GM18507 (cell line): ENCODE measurements at places on chromosomes 3 and 15.

GRCh38 chr3:44128057-44128775 lies 113.5 kb upstream of the TOPAZ1 start:
- DNase-seq = no peak

DNA sequence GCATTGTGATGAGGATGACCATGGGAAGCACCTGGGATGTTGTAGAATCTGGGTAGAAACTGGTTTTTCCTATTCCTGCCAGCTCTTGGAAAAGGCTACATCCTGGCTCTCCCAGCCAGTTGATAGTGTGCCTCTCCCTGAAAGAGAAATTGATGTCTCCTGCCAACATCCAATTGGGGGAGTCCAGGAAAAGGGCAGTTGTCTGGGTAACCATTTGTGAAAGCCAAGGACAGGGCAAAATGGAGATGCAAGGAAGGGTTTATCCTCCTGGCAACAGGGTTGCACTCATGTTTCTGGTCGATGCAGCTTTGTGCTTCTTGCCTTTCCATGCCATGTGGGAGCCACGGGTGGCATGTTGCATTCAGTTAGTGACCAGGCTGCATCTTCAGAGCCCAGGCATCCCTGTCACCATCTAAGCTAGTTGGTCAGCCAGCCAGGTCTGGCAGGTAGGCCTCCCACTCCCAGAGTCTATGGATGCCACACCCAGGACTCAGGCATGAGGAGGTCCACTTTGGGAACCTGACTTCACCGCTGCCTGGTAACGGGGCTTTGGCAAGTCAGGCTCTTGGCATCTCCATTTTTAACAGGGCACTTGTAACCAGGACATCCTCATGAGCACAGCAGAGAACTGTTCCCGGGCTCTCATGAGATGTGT lies 153.5 kb downstream of the DNAJB8 start:
- no peak for DNase-seq

- no peak for DNase-seq
These were observed 57.1 kb upstream of the POLG start for GRCh38 chr15:89391685-89392257.

GRCh38 chr3:161462138-161462537 lies 34.5 kb upstream of the OTOL1 start:
- no peak for DNase-seq

GRCh38 chr3:71201939-71202338 lies 381.6 kb downstream of the FOXP1 start:
- DNase-seq = no peak

- DNase-seq = no peak
These were observed 280.6 kb upstream of the ZNF717 start for GRCh38 chr3:76065964-76066363.

DNA sequence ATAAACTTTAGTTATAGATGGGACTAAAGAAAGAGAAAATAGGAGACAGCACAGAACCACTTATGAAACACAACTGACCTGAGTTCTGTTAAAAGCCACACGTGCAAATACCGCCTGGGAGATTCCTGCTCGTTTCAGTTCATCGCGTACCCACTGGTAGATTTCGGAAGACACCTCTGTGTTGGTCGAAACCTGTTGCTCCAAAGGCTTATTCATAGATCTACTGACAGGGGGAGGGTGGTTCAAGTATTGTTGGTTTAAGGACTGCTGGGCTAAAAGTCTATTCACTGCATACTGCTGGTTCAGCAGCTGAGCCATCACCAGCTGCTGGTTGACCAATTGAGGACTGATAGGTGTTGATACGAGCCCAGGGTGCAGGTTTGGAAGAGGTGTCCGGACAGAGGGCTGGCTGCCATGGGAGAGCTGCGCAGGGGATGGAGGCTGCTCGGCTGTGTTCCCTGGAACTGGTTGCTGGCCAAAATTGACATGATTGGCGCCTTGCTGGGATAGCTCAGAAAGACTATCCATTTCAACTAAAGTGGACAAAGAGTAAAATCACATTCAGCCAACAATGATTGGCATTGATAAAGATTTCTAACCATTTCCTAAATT lies 30.6 kb downstream of the SATB1 start:
- no peak for DNase-seq

DNA sequence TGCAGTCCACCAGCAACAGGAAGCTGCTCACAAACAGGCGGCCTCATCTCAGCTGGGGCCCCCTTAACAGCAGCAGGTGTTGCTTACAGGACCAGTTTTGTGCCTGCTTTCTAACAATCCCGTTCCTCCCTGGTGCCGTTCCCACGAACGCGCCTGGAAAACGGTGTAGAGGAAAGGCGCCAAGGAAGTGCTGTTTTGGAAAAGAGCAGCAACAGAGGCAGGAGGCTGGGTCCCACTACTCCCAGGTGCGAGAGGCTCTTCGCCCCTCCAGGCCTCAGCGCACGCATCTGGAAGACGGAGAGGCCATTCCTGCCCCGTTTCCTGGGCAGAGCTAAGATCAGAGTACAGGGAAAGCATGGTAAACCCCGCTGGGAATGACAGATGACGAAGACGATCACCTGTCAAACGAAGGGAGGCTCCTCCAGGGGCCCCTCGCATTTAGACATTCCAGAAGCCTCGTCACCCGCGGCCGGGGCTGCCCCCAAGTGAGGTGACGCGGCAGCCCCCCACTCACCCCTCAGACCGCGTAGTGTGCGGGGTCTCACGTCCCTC lies 603 bp downstream of the SCAPER start:
- DNase-seq = no peak

DNA sequence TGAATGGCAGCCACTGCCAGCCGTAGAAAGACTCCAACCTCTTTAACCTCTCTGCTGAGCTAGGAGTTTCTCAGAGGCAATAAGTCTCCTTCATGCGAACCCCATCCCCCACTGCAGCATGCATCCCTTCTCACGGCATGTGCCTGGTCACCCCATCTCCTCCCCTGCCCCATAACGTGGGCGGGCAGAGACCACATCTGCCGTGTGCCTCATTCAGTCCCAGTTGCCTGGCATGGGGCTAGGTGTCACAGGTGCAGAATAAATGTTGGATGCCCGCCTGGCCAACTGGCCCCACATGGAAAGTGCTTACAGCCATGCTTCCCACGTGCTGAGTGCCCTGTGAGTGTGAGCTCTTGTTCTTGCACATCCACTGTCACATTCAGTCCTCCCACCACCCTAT lies 43.5 kb upstream of the NTRK3 start:
- no peak for DNase-seq

GRCh38 chr3:194102436-194102835 lies 33.5 kb upstream of the HES1 start:
- DNase-seq = no peak

GRCh38 chr15:66825731-66826130 lies 123.7 kb downstream of the SMAD6 start:
- no peak for DNase-seq

DNA sequence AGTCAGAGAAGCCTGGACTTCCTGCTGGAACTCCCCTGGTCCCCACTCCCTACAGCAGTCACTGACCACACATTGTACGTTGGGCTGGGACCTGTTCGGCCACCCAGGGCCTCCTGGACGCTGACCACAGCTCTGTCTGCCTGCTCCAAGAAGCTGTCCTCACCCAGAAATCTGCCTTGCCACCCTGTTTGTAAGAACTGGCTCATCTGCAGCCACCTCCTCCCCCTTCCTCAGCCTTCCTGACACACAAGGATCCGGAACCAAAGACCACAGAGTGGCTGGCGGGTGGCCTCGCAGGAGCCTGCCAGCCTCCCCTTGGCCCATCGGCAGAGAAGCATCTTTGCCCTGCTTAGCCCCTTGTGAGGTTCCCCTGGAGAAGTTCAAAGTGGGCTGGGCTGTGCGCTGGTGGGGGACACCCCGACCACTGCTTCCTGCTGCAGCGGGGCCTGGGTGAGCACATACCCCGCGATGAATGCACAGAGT lies 91.9 kb downstream of the PCSK6 start:
- no peak for DNase-seq

DNA sequence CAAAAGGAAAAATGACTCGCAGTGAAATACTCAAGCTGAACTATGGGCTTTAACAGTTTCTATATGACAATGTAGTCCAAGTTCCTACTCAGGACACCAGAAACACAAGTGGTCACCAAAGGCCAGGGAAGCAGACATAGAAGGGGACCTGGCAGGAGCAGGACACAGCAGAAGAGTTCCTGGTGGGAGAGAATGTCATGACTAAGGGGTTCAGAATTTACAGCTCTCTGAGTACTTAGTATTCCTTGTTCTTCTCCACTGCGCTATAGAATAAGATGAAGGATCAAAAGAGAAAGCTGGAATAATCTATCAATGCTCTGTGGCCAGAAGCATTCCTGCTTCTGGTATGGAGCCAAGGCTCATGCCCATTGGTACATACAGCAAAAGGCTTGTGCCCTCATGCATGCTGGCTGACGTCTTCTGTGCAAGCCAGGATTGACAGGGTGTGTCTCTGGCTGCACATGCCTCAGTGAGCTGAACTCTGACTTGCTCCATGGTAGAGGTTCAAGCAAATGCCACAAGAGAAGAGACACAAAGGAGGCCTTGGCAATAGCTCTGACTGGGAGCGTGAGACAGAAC lies 128.7 kb upstream of the SLC2A2 start:
- DNase-seq = no peak

- DNase-seq = no peak
These were observed 250.5 kb downstream of the SHQ1 start for GRCh38 chr3:72597756-72598195.

DNA sequence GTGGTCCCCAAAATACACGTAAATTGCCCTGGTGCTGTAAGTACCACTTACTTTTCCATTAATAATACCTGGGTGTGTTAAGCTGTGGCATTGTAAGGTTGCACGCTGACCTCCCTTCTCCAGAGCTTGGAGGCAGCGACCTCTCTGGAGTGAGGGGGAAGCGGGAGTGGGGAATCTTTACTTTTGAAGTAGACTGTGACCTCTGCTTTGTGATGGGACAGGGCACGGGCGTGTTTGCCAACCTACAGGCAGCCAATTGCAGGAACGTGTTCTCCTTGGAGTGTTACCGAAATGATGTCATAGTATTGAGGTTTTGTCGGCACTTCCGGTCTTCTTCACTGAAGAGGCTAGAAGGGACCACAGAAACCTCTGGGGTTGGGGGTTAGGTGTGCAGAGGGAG lies 227.3 kb upstream of the C2CD4B start:
- no peak for DNase-seq

GRCh38 chr15:101172501-101173071 lies 79.3 kb downstream of the CHSY1 start:
- no peak for DNase-seq

GRCh38 chr3:190519886-190520285 lies 6.0 kb downstream of the IL1RAP start:
- DNase-seq = no peak

DNA sequence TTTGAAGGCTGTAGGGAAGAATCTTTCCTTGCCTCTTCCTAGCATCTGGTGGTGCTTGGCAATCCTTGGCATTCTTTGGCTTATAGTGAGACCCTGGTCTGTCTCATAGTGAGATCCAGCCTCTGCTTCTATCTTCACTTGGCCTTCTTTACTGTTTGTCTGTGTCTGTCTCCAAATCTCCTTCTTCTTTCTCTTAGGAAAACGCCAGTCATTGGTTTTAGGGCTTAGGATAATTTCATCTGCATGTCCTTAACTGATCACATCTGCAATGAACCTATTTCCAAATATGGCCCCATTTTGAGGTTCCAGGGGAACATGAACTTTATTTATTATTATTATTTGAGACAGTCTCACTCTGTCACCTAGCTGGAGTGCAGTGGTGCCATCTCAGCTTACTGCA lies 25.8 kb downstream of the KAT2B start:
- no peak for DNase-seq

DNA sequence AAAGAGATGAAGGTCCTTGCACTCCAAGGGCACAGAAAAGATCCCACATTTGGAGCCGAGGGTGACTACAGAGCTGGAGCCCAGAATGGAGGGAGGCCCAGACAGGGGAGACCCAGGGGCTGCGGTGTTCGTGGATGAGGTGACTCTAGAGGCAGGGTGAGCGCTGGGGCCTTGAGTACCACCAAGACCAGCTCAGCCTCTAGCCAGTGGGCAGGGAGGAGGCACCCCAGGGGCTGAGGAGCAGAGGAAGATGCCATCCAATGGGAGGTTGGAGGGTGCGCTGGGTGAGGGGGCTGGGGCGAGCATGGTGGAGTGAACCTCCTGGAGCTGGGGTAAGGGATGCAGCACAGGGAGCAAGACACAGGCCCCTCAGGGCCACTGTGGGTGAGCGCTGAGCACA lies 13.3 kb downstream of the RRP9 start:
- no peak for DNase-seq

DNA sequence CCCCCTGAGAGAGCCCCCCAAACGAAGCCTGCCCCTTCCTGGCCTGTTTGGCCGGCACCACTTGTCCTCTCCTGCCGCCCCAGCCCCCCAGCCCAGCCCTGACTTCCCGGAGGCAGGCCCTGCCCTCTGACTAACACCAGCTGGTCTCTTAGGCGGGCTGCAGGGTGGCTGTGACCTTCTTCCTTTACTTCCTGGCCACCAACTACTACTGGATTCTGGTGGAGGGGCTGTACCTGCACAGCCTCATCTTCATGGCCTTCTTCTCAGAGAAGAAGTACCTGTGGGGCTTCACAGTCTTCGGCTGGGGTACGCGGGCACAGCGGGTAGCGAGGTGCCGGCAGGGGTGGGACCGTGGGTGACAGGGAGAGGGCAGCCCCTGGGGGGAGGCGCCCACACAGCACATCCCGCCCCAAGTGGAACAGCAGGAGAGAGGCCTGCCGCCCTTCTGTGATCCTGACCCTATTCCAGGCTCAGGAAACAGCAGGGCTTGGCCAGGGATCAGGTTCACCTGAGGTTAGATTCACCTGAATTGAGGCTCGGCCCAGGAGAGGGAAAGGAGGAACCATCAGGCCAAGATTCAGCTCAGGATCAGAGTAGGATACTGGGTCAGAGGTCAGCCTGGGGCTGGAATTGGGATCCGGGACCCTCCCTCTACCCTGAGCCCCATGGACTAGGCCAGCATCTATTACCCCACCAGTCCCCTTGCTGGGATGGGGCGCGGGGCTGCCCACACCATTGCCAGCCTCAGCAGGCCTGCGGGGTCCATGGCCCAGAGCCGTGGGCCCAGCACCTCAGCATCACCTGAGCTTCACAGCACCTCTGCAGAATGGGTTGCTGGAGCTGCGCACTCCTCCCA lies 21.9 kb downstream of the PTH1R start:
- DNase-seq = no peak

DNA sequence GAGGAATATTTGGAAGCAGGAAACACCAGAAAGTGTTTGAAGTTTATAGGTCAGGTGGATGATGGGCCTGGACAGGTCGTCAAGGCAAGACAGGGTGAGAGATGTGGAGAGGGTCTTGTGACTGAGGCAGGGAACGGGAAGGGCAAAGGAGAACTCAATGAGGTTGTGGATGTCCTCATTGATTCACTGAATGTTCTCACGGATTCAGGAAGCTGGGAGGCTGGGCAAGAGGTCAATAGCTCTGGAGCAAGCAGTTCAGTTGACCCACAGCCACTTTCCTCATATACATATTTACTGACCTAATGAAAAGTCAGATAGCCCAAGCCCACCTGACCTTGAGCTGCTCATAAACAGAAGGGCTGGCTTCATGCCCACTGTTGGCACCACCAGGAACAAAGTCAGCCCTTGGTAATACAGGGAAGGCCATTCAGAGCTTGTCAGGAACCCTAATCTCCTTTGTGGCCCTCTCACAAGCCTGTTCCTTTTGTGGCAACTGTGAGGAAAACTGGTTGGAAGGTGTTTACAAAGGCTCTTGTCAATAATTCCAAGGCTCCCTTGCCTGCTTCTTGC lies 31.6 kb downstream of the ARRDC4 start:
- DNase-seq = no peak
